ENCODE measurements at places on chromosomes 2 and 18.

DNA sequence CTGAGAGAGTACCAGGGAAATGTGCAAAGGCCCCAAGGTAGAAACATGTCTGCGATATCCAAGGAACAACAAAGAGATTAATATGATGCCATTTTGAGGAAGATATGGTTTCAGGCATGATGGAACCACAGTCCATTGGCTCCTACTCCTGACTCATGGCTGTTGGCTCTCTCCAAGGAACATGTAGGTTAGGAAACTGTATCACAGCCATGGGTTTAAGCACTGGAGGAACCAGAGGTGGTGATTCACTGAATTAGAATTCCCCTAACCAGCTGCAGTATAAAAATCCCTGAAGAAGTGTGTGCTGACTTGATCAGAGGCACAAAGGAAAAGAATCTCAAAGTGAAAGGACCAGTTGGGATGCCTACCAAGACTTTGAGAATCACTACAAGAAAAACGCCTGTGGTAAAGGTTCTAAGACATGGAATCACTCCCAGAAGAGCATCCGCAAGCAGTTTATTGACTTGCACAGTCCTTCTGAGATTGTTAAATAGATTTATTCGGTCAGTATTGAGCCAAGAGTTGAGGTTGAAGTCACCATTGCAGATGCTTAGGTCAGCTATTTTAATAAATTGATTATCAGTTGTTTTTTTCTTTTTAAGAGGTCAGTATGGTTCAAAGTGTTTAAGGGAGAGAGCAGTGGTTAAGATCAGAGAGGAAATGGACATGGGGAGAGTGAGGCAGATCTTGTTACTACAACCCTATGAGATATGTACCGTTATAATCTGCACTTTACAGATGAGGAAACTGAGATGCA, 110.7 kb upstream of the OTX1 start:
- DNase-seq, result peak; percentile 70

GRCh38 chr18:30142870-30143269, 899.7 kb downstream of the DSC3 start:
- no peak for DNase-seq

DNA sequence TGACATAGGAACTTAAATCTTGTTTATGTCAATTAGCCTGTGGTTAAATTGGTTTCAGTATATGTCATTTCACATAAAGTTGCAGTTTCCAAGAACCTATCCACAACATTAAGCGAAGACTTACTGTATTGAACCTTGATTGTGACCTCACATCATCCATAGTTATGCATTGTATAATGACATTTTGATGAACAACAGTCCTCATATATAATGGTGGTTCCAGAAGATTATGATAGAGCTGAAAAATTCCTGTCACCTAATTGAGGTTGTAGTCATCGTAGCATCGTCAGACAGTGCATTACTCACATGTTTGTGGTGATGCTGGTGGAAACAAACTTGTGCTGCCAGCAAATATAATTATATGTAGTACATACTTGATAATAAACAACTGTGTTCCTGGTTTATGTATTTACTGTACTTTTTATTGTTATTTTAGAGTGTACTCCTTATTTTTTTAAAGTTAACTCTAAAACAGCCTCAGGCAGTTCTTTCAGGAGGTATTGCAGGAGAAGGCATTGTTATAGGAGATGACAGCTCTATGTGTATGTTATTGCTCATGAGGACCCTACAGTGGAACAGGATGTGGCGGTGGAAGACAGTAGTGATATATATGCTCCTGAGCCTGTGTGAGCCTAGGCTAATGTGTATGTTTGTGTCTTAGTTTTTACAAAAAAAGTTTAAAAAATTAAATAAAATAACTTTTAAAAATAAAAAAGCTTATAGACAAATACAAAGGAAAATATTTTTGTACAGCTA, 56.6 kb downstream of the UBE2E3 start:
- DNase-seq, result no peak

DNA sequence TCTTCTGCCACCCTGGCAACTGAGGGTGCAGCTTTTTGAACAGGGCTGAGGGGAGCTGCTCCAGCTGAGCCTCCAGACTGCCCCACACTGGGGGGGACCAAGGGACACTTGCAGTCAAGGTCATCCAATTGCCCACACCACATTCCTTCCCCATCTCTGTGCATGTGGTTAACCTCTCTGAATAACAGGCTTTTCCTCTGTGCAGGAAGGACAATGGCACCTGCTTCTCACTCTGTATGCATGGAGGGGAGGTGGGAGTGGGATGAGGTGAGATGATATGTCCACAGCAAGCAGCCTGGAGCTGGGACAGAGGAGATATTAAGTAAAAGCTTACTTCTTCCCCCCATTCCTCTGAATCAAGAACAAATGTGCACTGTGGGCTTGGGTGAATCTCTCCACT, 39.1 kb upstream of the TEX51 start:
- DNase-seq, result no peak

DNA sequence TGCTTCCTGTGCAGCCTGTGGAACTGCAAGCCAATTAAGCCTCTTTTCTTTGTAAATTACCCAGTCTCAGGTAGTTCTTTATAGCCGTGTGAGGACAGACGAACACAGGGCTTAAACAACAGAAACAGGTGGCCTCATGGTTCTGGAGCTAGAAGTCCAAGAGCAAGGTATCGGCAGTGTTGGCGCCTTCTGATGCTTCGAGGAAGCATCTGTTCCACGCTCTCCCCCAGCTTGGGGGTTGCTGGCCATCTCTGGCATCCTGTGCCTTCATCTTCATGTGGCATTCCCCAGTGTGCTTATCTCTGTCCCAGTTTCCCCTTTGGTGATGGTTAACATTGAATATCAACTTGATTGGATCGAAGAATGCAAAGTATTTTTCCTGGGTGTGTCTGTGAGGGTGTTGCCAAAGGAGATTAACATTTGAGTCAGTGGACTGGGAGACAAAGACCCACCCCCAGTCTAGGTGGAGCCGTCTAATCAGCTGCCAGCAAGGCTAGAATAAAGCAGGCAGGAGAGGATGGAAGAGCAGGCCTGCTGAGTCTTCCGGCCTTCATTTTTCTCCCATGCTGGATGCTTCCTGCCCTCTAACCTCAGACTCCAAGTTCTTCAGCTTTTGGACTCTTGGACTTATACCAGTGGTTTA, 287.6 kb downstream of the PHLPP1 start:
- DNase-seq, result no peak

- DNase-seq, result no peak
Observed at GRCh38 chr2:240996161-240996833, 2.1 kb upstream of the SNED1 start.

- DNase-seq, result no peak
Observed at GRCh38 chr2:109526442-109526970, 87.3 kb downstream of the SEPTIN10 start.

GRCh38 chr2:239171643-239172042, 229.2 kb downstream of the HDAC4 start:
- DNase-seq, result no peak

- no peak for DNase-seq
Observed at GRCh38 chr2:33791625-33792024, 192.5 kb upstream of the FAM98A start.

DNA sequence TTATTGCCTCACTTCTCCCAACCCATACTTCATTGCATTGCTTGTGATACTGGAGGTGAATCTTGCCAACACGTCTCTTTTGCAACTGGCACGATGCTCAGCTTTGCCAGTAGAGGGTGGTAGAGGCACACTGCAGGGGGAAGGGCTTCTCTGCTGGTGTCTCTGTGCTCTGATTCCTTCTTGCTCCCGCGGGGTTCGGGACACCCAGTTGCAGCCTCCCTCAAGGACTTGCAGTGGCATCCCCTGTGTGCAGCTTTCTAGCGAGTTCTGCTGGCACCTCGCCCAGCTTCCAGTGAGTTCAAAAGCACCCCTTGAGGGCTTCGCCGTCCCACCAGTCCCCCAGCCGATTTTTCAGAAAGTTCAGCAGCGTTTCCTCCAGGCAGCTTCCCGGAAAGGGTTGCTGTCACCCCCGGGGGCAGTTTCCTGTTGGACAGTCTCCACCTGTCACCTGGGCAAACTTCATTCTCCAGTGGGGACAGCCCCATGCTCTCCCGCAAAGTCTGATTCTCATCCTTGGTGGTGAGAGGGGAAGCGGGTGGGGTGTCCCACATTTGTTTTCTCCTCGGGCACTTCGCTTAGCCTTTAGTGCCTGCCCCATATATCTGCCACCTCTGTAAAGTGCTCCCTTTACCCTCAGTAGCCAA, 35.4 kb upstream of the EN1 start:
- DNase-seq, result peak; percentile 86

- DNase-seq, result peak; percentile 51
Observed at GRCh38 chr2:37671009-37671815, at the start of gene CDC42EP3. Gene CDC42EP3 (minus strand): TSS chr2:37671642. CDS start chr2:37646587, 25,055 bp downstream.

DNA sequence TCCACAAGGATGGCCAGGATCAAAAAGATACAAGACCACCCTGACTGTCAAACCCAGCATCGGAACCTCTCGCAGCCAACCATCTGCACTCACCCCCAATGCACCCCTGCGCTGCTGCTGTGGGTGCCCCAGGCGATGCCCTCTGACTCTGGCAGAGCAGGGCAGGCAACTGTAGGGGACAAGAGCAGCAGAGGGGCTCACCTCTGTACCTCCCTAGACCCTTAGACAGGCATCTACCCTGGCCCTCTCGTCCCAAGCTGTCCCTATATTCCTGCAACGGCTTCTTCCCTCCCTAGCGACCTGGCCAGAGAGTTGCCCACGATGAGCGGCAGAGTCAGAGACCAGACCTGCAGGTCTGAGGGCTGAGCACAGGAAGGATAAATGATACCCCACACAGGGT, 128.2 kb downstream of the HDAC4 start:
- DNase-seq, result no peak

DNA sequence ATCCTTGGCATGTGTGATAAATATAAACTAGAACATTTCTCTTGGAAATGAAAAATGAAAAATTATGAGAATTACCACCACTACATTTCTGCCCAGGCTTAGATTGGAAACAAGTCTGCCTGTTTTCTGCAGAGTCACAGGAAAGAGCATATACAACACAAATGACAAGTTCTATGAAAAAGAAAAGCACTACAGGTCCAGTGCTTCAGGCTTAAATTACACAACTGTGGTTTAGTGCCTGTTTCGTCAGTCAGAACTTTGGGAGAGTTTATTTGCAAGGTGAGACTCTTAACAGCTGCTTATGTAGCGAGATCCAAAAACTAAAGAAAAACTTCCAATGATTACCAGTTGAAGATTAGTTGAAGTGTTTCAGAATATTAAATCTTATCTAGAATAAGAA, 68.9 kb downstream of the RTN4 start:
- DNase-seq, result no peak

- peak; percentile 89 for DNase-seq
Observed at GRCh38 chr2:43239981-43240765, 13.8 kb upstream of the ZFP36L2 start.

DNA sequence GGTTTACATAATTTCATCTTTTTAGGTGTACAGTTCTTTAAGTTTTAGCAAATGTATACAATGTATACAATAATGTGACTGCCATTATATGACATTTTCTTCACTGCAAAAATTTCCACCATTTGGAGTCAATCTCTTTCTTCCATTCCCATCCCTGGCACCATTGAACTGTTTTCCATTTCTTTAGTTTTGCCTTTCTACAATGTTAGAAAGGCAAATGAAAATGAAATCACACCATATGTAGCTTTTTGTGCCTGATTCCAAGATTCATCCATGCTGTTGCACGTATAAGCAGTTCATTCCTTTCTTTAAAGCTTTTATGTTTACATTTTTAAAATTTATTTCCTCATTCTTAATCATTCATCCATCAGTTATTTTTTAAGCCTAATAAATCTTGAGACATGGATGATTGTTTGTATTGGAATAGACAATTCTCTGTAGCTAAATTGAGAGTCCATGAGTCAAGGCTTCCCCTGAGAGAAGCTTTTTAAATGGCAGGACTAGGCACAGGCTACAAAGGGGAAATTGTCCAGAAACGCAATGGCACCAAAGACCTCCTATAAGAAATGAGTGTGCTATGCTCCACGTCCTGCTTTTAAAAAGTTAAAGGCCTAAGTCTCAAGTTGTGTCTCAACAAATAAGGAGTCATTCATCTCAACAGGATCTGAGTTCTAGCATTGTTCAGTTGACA, 8.7 kb upstream of the COL5A2 start:
- no peak for DNase-seq

GRCh38 chr2:27152796-27153464, 4.1 kb downstream of the TCF23 start:
- peak; percentile 64 for DNase-seq

DNA sequence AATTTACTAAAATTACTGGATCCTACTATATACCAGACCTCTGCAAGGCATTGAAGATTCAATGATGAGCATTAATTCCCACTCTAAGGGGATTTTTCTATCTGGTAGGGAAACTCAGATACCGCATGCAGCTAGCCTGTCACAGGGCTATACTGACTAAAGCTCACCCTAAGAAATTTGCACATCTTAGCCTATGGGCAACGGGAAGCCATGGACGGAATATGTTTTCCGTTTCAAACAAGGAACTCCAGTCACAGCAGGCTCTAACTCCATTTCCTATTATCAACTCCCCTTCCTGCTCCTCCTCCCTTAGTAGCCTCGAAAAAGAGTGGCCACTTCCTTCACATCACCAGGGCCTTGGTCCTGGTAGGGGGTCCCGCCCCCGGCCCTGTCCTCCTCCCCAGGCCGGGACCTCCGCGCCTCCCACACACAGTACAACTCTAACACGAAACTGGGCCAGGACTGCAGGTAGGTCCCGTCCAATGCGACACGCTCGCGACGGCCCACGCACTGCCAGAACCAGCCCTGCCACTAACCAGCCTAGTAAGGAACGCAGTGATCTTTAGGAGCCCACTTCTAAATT, 659 bp upstream of the COX5B start:
- peak; percentile 82 for DNase-seq

DNA sequence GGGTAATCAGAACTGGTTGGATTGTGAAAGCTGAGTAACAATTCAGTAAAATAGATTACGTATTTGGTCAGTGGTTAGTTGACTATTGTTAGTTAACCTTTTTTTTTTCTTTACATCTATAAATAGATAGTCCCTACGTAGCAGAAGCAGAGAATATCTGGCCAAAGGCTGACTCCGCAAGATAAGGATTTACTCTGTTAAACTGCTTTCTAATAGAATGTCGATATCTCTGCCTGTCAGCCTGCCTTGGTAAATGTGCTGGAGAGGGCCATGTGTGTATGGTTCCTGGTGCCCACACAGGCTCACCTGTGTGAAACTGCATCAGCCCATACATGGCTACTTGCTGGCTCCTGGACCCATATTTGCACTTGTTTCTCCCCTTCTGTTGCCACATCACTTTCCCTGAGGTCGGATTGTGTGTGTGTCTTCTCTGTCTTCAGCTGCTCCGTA, 94.4 kb downstream of the CRIM1 start:
- no peak for DNase-seq
